ENCODE measurements at places on chromosomes 16 and 17.

- DNase-seq = no peak
Measured at GRCh38 chr16:52751035-52751434, 204.1 kb upstream of the TOX3 start.

- no peak for DNase-seq
Measured at GRCh38 chr16:54080524-54081008, 206.0 kb downstream of the IRX3 start.

DNA sequence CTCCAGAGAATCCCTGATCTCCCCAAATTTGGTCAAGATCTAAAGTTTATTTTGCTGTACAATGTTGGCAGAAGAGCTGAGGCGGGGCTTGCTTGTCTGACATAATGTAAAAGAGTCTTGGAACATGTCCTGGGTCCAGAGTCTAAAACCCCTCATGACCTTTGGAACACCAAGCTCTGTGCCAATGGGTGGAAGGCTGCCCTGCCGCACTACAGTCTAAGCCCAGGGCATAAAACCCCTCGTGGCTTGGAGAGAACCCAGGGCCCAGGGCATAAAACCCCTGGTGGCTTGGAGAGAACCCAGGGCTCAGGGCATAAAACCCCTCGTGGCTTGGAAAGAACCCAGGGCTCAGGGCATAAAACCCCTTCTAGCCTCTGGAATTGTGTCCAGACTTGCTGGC lies 36.7 kb downstream of the CCDC57 start:
- DNase-seq = no peak

DNA sequence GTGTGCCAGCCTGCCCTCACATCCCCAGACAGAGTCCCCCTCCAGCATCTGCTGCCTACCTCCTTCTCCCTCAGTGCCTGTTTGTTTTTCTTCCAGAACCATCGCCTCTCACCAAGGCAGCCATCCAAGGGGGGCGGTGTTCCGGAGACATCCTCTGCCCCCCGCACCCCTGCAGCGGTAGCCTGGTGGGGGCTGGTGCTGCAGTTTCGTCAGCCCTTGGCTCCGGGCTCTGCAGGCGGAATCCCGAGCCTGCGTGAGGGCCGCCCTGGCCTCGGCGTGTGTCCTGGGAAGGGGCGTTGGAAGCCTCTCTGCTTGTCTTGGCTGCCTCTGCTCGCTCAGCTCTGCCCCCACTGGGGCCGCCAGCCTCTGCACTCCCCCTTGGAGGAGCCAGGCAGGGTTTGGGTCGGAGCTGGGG lies 126.0 kb upstream of the CIBAR2 start:
- DNase-seq = no peak

- DNase-seq = no peak
Measured at GRCh38 chr17:47762728-47763127, 29.7 kb downstream of the TBX21 start.

GRCh38 chr17:49977463-49978389 lies 8.7 kb downstream of the DLX4 start:
- no peak for DNase-seq

DNA sequence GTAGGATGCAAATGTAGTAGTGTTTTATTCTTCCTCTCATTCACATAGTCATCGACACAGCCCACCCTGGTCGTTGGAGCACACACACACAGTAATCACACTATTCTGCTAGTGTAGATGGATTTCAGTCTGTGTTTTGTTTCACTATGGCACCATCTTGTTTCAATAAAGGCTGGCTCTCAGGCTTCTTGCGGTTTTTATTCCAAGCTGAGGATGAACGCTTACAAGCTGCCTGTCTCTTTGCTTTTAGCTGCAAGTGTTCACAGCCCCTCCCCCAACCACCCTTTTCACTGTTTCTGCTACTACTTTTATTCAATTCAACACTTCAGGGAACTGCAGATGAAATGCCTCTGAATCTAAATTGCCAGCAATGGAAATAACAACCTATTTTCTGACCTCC lies 140.9 kb upstream of the PMFBP1 start:
- no peak for DNase-seq

DNA sequence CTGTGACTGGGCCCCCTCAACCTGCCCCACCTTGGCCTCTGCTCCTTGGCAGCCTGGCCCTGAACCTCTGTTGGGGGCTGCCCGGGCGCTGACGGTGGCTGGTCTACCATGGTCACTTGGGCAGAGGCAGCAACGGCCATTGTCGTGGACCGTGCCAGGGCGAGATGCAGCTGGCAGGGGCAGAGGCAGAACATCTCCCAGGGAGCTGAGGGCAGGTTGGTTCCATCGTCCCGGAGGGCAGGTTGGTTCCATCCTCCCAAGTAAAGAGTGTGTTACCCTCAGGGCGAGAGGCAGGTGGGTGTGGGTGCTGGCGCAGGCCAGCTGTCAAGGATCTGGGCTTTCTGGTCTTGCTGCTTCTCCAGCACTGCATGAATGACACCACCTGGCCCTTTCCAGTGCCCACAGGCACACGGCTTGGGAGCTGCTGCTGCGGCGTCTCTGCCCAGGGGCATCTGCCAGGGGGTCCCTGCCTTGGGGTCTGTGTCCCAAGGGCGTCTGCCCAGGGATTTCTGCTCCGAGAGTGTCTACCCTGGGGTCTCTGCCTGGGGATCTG lies 12.0 kb downstream of the ACSF3 start:
- no peak for DNase-seq

DNA sequence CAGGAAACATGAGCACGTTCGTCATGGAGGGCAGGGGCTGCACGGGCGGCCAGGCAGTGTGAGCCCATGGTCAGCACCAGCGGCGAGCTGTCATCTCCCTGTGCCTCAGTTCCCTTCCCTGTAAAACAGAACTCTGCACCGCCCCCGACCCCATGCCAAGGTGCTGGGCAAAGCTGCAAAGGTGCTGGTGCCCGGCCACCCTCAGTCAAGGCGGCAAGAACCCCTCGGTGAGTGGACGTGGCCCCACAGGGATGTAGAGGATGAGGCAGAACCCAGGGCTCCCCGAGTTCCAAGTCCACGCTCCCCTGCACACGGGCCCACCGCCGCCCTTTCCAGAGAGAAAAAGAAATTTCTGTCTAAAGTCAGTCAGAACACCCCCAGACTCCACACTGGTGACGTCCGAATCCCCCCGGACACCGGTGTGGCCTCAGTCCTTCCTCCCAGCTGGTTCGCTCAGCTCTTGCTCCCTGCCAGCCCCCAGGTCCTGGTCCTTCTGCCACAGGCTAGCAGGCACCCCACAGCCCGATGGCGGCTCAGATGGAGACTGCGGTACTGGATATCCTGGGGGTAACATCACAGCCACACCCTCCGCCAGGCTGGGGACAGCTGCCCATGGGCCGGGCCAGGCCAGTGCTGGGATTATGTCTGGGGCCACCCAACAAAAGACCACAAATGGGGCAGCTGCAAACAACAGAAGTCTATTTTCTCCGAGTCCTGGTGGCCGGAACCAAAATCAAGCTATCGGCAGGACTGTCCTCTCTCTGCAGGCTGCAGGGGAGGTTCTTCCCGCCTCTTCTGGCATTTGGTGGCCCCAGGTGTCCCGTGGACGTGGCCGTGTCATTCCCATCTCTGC lies 14.4 kb upstream of the BAHCC1 start:
- no peak for DNase-seq

DNA sequence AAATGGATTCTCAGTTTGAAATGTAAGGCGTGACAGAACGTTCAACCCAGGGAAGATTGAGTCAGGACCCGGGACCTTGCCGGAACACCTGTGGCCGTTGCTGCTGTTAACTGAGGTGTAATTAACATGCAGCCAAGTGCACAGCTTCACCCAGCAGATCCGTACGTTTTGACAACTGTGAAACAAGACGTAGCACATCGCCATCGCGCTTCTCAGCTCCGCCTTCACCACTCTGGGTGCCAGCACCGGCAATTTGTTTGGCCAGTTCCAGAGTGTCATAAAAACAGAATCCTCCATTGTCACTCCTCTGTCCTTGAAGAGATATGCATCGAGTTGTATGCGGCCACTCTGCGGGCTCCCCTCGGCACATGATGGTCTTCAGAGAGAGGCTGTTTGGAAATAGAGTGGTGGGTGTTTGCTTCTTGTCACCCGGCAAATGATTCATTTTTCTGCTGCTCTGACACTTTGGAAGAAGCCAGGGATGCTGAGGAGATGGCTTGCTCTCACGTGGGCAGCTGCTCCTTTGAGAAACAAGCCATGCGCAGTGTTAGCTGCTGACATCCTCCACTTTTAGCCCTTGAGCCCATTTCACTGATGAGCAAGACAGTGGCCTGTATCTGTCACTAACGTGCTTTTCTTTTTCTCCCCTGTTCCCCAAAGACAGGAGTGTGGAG lies 22.6 kb downstream of the NAA60 start:
- peak; percentile 35 for DNase-seq

GRCh38 chr16:450785-451512 lies 25.5 kb downstream of the RAB11FIP3 start:
- DNase-seq = no peak

GRCh38 chr17:40464392-40464855 lies 21.2 kb downstream of the IGFBP4 start:
- no peak for DNase-seq

- no peak for DNase-seq
Measured at GRCh38 chr16:56357765-56358322, 67.5 kb downstream of the AMFR start.

- DNase-seq = no peak
Measured at GRCh38 chr16:1437606-1438005, 6.7 kb downstream of the PERCC1 start.

DNA sequence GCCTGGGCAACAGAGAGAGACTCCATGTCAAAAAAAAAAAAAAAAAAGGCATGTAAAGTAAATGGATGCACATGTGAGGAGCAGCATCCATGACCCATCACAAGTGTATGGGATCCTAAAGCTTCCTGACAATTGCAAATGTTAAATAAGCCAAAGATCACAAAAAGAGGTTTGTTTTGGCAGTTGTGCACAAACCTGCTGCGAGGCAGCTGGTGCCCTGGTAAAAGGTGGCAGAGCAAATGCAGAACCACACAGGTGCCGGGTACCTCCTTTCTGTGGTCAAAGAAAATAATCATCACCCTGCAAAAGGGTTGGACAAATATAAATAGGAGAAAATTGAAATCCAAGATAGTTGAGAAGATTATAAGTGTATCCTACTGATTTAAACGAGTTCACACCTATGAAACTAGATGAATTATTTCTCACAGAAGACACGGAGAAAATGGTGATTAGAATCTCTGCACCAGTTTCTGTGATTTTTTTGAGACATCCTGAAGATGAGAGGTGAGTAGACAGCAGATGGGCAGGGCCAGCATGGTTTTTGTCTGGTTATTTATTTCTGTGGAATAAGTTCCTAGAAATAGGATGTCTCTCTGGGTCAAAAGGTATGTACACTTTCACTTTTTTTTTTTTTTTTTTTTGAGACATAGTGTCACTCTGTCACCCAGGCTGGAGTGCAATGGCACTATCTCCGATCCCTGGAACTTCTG lies 291.3 kb downstream of the CDH13 start:
- DNase-seq = no peak

GRCh38 chr17:542943-543342 lies 171.7 kb downstream of the VPS53 start:
- no peak for DNase-seq

DNA sequence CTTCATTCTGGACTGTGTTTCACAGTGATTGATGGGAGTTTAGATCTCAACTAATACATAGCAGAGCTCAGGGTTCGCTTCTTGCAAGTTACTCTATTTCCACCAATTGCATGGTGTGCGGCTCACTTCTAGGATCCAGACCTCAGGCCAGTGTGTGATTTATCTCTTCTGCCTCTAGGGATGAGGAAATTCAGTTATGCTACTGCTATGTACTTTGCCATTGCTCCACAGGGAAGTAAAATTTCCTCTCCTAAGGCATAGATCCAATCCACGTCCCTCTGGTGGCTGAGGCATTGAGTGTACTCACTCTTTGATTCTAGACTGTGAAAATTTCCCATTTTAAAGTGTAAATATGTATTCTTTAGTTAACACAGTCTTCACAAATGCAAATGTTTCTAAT lies 214.1 kb downstream of the HS3ST3B1 start:
- no peak for DNase-seq

DNA sequence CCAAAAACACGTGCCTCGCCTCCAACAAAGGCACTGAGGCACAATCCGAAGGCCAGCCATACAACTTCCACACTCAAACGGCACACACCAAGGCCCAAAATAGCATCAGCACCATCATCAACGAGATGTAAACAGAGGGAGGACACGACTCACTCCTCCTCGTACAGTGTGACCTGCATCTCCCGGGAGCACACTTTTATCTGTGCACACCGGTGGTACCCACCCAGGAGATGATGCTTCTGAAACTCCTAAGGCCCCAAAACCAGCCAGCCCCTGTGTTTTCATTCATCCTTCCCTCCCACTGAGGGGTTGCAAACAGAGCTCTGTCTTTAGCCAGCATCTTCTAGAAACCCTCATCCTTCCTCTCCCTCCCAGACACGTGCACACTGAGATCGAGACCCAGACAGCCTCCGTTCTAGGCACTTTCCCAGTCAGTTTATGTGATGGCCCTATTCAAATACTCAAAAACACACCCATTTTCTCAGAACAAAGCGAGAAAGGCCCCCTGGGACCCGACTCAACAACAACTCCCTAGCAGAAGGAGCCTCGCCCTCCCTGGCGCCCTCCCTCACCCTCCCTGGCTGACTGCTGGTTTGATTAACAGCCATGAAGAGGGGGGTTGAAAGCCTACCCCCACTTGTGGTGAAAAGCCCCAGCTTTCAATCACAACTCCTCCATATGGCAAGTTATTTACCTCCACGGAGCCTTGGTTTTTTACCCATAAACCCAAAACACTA lies 76.3 kb downstream of the GAS7 start:
- DNase-seq = no peak

DNA sequence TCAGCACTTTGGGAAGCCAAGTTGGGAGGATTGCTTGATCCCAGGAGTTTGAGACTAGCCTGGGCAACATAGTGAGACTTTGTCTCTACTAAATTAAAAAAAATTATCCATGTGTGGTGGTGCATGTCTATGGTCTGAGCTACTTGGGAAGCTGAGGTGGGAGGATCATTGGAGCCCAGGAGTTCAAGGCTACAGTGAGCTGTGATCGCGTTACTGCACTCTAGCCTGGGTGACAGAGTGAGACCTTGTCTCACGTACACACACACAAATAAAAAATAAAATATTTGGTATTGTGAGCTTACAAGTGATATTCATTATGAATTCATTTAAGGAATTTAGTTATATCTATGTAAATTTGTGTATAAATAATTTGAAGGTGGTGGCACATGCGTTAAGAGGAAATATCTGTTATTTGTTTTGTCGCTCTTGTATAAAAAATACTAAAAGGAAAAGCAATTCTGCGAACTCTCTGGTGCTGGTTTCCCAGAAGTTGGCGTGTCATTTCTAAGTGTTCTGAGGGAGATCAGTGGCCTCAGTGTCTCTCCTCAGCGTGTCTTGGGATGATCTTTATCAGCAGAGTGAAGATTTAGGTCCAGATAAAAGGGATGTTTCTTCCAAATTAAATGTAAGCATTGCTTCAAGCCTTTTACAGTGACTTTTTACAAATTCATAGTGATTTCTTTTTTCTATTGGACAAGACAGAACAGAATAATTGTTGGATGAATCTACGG lies 187.6 kb downstream of the FTO start:
- no peak for DNase-seq
